BJ (cell line): ENCODE measurements at places on chromosomes 5 and 9. TPM values are rescaled to one million over a fixed set of nuclear protein-coding genes. Genes with fewer than 3 reads are reported as not detected.

DNA sequence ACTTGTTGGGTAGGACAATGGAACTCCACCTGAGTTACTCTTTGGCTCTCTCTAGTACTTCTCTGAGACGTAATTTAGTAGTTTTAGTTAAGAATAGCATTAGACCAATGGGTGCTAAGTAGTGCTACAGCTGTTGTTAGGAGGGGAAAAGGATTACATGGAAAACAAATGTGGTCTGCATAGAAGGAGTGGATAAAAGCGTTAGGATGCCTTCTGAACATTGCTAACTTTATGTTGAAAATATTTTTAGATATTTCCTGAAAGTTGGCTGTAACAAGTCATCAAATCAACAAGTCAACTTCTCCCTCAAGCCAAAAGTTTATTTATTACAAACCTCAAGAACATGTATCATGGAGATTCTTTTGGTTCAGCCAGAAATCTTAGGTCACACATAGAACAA, 409.5 kb upstream of the MEF2C start:
- no peak for DNase-seq

DNA sequence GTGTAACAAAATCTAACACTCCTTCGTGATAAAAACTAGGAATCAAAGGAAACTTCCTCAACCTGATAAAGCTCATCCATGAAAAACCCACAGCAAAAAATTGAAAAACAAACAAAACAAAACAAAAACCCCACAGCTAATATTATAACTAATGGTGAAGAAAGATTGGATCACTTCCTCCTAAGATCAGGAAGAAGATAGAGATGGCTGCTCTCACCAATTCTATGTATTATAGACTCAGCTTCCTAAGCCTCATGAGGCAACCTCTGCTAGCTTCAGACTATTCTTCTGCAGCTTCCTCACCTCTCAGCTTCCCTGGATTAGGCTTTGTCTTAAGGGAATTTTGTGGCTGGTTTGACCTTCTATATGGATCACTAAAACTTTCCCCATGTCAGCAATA, 40.1 kb downstream of the PHAX start:
- no peak for DNase-seq

DNA sequence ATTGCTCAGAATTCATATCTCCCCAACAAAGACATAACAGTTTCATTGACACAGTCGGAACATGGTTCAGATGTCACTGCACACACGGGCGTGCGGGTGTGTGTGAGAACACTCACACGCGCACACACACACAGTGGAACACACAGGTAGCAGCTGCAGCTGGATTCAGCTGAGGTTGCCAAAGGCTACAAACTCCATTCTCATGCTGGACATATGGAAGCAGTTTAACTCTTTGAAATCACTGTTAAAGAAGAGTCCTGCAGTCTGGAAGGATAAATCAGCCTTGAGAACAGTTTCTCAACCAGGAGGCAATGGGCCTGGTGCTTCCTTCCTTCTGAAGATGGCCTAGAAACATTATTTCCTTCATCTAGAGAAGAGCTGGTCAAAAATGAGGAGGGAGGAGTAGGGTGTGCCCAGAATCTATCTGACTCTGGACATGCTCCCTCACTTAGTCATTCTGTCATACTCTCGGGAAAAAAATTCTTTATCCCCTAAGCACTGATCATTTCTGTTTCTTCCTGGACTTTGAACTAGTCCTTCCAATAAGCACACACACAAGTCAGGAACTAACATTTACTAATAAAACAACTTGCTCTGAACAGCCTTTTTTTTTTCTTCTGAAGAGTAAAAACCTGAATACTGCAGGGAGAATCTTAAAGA, 160.6 kb downstream of the ZDHHC21 start:
- peak; percentile 7 for DNase-seq

Gene TUSC1
- polyA plus RNA-seq, result 4.6 and 5.6 TPM in 2 replicates

Gene GPRIN1
- polyA plus RNA-seq, result 1.9 and 2.4 TPM in 2 replicates

Gene FBN2
- polyA plus RNA-seq, result 141 and 157 TPM in 2 replicates

Gene ANKRD55
- not detected in 2 replicates for polyA plus RNA-seq

Gene PCDHB5
- polyA plus RNA-seq, result 0.18 and 0.22 TPM in 2 replicates

Gene LCN12
- 0.36 and 0.40 TPM in 2 replicates for polyA plus RNA-seq
